ENCODE measurements at places on chromosomes 4 and X.

DNA sequence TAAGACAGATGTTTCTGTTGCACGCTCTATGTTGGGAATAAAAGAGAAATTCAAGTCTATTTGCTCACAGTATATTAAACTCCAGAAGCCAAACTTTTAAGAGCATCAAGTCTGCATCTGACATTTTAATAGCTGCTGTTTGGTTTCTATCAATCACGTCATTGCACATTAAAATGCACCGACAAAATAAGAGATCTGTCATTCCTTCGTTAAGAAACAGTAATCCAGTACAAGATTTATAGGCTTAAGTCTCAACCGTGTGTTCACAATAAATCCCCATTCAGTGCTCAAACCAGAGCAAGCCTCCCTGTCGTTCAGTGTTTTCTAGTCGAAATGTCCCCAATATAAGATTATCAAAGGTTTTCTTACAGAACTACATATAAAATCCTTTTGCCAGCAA lies 89.0 kb upstream of the BMPR1B start:
- DNase-seq, result no peak

DNA sequence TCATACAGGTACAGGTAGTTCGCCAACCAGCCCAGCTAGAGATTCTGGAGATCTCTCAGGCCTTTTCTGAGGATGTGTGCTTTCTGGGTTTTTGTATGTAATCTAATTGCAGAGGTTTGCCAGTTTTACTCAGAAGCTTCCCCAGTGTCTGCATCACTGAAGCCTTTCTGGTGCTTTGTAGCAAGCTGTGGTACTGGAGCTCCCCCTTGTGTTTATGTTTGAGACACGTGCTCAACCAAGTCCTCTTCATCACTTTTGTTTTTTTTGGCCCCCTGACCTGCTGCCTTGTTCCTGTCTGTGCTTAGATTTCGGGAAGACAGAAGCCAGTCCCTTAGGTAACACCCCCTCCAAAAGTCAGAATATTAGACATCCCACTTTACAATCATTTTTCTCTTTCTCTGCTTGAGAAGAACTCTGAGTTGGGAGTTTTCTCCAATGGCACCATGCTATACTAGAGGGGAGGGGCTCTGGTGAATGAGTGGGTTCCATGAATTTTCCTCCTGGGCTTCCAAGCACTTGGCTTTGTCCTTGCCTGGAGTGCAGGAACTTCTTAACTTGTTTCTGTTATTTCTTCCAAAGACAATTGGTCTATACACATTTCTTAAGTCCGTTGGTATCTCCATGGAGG lies 128.4 kb upstream of the TBC1D9 start:
- DNase-seq, result no peak

DNA sequence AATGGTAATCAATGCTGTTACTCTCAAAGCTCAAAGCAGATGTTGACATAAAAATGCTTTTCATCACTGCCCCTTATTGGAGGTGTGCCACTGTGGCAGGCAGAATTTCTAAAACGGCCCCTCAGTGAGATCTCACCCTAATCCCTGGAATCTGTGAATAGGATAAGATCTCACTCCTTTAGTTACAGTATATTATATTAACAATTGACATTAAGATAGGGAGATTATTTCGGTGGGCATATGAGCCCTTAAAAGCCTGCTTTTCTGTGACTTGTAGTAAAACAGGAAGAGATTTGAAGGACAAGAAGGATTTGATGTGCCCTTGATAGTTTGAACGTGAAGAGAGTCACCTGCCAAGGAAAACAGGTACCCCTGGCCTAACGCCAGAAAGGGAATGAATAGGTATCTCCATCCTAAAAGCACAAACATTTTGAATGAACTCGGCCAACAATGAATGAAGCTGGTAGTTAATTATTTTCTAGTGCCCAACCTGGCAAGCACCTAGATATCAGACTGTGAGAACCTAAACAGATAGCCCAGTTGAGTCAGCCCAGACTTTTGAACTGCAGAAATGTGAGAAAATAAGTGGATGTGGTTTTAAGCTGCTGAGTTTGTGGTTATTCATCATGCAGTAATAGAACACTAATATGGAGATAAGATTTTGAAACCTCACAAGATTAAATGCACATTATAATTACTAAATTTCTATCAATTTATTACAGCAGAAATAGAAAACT lies 881.6 kb downstream of the PCDH18 start:
- no peak for DNase-seq

GRCh38 chrX:13094374-13094773 lies 50.0 kb upstream of the FAM9C start:
- no peak for DNase-seq

GRCh38 chrX:69109706-69110105 lies 55.5 kb downstream of the PJA1 start:
- DNase-seq, result no peak

- DNase-seq, result no peak
Measured at GRCh38 chr4:121025540-121025939, 46.8 kb downstream of the NDNF start.

DNA sequence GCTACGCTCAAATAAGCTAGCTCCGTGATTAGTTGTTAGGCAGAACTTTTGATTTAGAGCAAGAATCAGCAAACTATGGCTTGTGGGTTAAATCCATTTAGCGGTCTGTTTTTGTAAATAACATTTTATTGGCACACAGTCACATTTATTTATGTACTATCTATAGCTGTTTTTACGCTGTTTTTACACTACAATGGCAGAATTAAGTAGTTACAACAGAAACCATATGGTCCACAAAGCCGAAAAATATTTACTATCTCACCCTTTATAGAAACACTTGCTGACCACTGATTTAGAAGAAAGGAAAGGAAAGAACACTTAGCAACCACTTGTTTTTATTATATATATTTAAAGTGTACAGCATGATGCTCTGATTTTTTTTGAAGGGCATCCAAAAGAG lies 41.1 kb downstream of the THOC2 start:
- DNase-seq, result no peak

DNA sequence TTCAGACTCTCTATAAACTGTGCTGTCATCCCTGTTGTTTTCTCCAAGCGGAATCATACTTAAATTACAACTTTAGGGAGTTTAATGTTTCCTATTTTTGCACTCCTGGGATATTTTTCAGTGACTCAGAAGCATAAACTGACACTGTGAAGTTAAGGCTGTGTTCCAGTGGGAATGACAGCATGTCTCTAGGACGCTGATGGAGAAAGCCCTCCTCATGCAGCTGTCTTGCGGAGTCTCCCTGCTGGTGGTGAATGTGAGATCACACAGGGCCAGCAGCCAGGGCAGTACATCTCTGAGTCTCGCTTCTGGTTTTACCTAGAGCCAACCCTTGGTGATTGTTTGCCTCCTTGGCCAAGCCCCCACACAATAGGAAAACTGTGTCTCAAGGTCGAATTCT lies 53.3 kb downstream of the NFKB1 start:
- DNase-seq, result no peak

DNA sequence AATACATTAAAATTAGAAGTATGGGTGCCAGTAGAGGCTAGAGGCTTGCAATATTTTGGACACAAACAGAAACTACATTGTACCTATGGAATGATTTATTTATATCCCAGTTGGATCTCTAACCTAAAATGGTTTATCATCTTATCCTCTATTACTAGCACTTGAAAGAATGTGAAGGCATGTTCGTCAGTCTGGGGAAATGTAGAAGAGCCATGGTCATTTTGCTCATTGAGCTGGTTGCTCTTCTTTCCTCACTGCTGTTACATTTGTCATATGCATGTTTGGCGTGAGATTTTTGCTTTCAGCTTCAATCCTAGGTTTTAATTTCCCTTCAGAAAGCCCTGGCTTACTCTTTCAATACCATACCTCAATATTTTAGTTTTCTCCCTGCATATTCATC lies 82.4 kb upstream of the MYOZ2 start:
- DNase-seq, result no peak

DNA sequence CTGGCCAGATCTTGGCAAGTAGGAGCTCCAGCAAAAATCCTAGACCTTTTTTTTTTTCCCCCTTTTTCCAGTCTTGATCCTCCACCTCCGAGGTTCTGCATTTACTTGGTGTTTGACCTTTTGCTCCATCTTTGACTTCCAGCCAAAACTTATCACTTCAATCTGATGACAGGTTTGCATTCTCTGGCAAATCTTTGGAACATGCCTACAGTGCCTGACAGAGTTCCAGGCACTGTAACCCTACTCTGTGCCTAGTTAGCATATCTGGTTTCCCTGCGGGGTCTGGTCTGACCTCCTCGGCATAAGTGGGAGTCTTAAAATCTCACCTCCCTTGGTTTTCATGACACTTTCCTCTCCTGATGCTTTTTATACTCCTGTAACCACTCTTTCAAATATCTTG lies 39.4 kb upstream of the NR3C2 start:
- DNase-seq, result no peak

GRCh38 chr4:24105327-24106038 lies 215.6 kb upstream of the PPARGC1A start:
- no peak for DNase-seq

DNA sequence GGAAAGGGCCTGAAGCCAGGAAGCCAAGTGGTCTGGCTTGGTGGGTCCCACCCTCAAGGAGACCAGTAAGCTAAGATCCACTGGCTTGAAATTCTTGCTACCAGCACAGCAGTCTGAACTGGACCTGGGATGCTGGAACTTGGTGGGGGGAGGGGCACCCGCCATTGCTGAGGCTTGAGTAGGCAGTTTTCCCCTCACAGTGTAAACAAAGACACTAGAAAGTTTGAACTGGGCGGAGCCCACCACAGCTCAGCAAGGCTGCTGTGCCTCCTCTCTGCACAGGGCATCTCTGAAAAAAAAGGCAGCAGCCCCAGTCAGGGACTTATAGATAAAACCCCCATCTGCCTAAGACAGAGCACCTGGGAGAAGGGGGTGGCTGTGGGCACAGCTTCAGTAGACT lies 63.1 kb downstream of the AFM start:
- DNase-seq, result no peak

GRCh38 chr4:86247320-86247719 lies 112.5 kb downstream of the MAPK10 start:
- DNase-seq, result no peak

- DNase-seq, result no peak
Measured at GRCh38 chrX:66023385-66024091, 16.3 kb downstream of the VSIG4 start.

- DNase-seq, result no peak
Measured at GRCh38 chrX:49041744-49042580, 1.2 kb downstream of the TFE3 start.

- no peak for DNase-seq
Measured at GRCh38 chr4:12689457-12689856, 794.7 kb downstream of the RAB28 start.

DNA sequence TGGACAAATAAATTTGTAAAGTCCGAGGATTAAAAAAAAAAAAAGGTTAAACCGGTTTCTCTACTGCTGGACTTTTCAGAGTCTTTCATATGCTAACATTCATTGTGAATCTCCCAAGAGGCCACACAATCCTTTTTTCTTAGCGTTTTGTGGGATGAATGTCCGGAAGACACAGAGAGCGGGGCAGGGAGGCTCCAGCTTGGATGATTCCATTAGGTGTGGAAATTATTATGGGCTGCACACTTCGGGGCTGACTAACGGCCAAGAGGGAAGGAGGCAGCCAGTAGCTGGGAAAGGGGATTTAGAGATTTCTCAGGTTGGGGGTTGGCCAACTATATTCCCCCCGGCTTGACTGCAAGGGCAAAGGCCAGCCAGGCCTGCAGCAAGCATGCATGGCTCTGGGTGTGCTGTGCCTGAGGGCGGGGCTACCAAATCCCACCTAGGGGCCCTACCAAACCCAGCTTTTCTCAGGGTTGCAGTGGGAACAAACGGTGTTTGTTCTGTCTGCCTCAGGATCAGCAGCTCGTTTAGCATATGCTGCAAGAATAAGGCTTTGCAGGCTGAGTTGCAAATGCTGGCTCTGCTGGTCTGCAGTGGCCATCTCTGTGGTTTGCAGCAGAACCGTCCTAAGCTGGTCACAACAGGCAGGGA lies 28.6 kb downstream of the NYX start:
- DNase-seq, result no peak

GRCh38 chr4:158741326-158742021 lies 18.3 kb upstream of the PPID start:
- DNase-seq, result no peak

DNA sequence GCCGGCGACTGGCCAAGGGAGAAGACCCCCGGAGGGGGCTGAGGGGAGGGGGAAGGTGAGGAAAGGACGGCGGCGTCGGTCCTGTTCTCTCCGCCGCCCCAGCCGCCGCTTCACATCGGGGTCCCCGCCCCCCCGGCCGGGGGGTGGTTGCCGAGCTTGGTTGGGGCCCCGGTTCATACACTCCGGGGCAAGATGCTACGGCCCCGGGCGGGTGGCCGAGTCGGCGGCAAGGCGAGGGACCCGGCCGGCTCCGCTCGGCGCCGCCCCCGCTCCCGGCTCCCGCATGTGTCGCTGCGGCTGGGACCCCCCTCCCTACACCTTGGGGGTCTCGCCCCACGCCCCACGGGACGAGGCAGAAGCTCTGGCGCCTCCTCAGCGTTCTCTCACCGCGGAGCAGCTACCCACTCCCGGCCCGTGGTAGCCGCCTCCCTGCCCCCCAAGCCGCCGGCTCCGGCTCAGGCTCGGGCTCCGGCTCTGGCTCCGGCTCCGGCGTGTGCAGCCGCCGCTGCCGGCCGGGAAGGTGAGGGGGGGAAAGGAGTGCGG lies 461 bp downstream of the FBXW7 start:
- no peak for DNase-seq

GRCh38 chr4:122890147-122890795 lies 32.1 kb downstream of the NUDT6 start:
- no peak for DNase-seq

- no peak for DNase-seq
Measured at GRCh38 chr4:80900908-80901307, 129.6 kb upstream of the BMP3 start.

DNA sequence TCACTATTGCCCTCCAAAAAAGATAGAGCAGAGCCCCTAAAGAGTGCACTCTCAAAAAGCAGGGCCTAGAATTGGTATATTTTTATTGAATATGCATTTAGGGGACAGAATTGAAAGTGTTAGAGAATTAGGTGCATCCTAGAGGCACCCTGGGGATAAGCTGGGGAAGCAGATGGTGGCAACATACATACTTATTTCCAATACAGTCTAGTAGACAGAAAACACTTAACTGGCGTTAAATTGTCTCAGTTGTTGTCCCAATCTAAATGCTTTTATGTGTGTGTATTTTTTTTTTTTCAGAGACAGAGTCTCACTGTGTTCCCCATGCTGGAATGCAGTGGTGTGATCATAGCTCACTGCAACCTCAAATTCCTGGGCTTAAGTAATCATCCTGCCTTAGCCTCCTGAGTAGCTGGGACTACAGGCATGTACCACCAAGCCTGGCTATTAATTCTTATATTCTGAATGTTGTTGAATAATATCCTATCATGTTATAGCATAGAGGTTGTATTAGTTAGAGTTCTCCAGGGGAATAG lies 481.8 kb downstream of the GRXCR1 start:
- no peak for DNase-seq

DNA sequence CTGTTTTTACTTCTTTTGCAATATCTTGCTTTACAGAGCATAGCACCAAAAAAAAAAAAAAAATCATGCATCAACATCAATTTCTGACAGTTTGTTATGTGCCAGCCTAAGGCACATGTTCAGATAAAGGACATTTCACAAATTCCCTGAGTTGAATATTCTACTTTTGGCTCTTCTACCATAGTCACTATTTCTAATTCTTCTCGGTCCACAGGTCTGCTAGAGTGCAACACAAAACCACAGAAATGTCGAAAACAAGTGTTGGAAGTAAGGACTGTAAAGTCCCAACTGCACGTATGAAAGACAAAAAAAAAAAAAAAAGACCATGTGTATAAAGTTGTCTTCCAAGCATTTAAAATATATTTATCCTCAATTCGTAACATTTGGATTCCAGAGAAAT lies 494.2 kb upstream of the INTU start:
- DNase-seq, result no peak

Measured in stimulated activated CD8-positive, alpha-beta memory T cell treated with anti-CD3 and anti-CD28 coated beads, Interleukin-4, amount 100 ng/mL, for 1 hour (primary cell).